Activated T-helper 1 cell treated with anti-CD3 and anti-CD28 coated beads, Interleukin-12 subunit alpha, Interleukin-12 subunit beta, Interleukin-2, Interleukin-4 antibody, amounts not matched to agents 30 ng/mL and 10 ng/mL and 1 ng/mL, durations not matched to agents 14 hours and 24 hours and 36 hours (primary cell): ENCODE measurements at places on chromosomes 2 and 18. TPM values are rescaled to one million over a fixed set of nuclear protein-coding genes. Genes with fewer than 3 reads are reported as not detected.
A peak's percentile ranks its signal among the peaks of the same experiment; 100 is the strongest.

DNA sequence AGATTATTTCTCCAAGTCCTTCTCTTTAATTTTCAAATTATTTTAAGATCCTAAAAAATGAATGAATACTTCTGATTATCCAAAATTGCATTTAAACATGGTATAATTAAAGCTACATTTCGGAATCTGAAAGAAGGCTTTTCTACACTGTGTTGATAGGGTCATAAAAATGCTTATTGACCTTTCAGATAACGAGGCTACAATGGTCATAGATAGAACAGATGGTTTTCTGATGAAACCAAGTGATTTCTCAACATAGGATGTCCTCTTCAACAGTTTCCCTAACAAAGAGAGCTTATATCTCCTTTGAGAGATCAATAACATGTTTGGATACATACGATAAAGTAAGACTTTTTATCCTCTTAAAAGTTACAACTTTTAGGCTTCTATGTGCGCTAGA lies 201.1 kb downstream of the PTH2R start:
- H3K27me3 ChIP-seq, result no peaks in the 10 kb centered on the region
- H3K4me3 ChIP-seq, result no peak overlapping the region
- no peak overlapping the region for H3K27ac ChIP-seq
- H3K36me3 ChIP-seq, result no peaks in the 10 kb centered on the region
- DNase-seq, result no peak

DNA sequence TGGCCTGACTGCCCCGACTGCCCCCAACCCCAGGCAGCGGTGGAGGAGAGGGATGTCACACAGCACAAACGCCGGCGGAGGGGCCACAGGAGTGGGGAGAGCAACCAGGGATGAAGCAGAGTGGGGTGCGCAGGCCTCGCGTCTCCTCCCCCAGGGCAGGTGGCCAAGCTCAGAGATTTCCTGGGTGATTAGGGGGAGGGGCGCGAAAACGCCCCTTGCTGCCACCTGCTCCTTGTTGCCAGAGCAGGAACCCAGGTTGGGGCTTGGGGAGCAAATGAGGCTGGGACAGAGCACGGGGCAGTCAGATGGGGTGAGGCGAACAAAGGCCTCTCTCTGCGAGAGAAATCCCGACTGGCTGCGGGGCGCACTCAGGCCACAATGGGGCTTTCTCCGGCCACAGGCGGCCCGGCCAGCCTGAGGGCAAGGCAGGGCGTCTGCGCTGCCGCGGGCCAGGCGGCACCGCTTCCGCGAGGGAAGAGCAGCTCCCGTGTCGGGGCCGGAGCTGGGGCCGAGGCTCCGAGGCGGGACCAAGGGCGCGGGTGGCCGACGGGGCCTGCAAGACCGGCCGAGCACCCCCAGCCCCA lies 11.5 kb downstream of the TEX44 start:
- no peak overlapping the region for H3K27ac ChIP-seq
- DNase-seq, result no peak
- H3K36me3 ChIP-seq, result no peaks in the 10 kb centered on the region
- H3K27me3 ChIP-seq, result peaks cover 15% of the 10 kb centered on the region

Gene REL
- 93.6 and 97.2 TPM in 2 replicates for total RNA-seq

- DNase-seq, result no peak
- no peak overlapping the region for H3K27ac ChIP-seq
- H3K36me3 ChIP-seq, result peaks cover 16% of the 10 kb centered on the region
- H3K4me3 ChIP-seq, result no peak overlapping the region
- H3K27me3 ChIP-seq, result no peaks in the 10 kb centered on the region
These were observed 92.5 kb downstream of the PTPN4 start for GRCh38 chr2:119852214-119852613.

- H3K4me1 ChIP-seq, result no peaks in the 10 kb centered on the region
- no peak overlapping the region for H3K4me3 ChIP-seq
- no peaks in the 10 kb centered on the region for H3K36me3 ChIP-seq
- H3K27me3 ChIP-seq, result no peaks in the 10 kb centered on the region
These were observed 252.2 kb upstream of the CDH7 start for GRCh38 chr18:65498605-65499004.

- H3K27ac ChIP-seq, result peak overlapping the region; percentile 35
- H3K4me1 ChIP-seq, result peaks cover 77% of the 10 kb centered on the region
- H3K36me3 ChIP-seq, result peaks cover 19% of the 10 kb centered on the region
- no peaks in the 10 kb centered on the region for H3K27me3 ChIP-seq
- peak overlapping the region; percentile 6 for H3K4me3 ChIP-seq
These were observed 58.3 kb downstream of the LDLRAD4 start for GRCh38 chr18:13276530-13277520.

Gene HOXD12
- total RNA-seq, result not detected in 2 replicates

Gene DOK6
- total RNA-seq, result not detected in 2 replicates

DNA sequence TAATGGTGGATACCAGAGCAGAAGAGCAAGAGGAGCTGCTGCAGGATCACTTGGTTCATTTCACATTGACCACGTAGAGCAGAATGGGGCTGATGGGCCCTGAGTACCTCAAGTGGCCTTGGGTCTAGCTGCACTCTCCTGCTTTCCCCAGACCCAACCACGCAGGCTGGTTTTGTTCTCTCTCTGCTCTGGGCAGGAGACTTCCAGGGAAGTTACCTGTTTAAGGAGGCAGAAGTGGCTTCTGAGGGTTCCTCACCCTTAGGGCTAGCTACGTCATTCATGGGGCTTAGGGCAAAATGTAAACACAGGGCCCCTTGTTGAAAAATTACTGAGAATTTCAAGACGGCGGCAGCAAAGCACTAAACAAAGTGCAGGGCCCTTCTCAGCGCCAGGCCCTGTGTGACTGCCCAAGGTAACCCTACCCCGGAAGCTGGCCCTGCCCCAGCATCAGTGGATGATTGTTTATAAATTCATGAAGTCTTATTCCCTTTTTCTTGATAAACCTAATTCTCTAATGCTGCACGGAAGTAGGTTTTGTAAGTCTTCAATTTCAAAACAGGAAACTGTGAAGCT lies 75.9 kb downstream of the TMEM182 start:
- H3K36me3 ChIP-seq, result no peaks in the 10 kb centered on the region
- DNase-seq, result no peak
- no peaks in the 10 kb centered on the region for H3K4me1 ChIP-seq
- peaks cover 4% of the 10 kb centered on the region for H3K27me3 ChIP-seq

Gene PSMA8
- 0.44 and 0.49 TPM in 2 replicates for total RNA-seq

DNA sequence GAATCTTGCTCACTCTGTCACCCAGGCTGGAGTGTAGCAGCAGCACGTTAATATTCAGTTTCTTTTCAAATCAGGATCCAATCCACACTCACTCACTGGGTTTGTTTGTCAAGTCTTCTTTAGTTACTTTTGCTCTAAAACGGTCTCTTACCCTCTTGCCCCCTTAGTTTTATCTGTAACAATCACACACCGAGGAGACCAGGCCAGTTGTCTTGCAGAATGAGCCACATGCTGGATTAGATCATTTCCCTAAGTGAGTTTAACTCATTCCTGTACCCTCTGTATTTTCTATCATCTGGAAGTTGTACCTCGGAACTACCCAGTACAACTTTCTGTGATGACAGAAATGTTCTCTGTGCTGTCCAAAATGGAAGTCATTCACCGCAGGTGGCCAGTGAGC lies 20.7 kb upstream of the TOGARAM2 start:
- H3K4me3 ChIP-seq, result no peak overlapping the region
- no peaks in the 10 kb centered on the region for H3K36me3 ChIP-seq
- DNase-seq, result no peak

DNA sequence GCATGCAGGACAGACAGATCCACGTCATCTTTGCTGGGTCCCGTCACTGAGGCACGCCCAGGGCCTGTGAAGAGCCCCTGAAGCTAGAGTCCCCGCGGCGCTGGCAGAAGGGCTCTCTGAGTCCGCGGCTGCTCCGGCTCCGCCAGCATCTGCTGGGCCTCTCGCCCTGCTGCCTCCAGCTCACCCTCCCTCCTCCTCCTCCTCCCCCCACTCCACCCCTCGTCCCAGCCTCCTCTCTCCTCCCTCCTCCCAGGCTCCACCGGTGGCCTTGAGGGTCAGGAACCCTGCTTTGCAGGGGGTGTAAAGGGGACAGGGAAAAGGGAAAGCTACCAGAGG lies at the start of gene TNS1:
TNS1 (minus strand) TSS at position 151 of the 336 bp plus-strand sequence; CDS start at position 28, 123 bp downstream.
- no peak within 1 kb of the TSS for H3K27ac ChIP-seq
- H3K4me1 ChIP-seq, result no peaks in the 10 kb centered on the region
- DNase-seq, result no peak
- H3K36me3 ChIP-seq, result no peaks in the 10 kb centered on the region
- H3K4me3 ChIP-seq, result no peak within 1 kb of the TSS
- peaks cover 4% of the 10 kb centered on the region for H3K27me3 ChIP-seq

Gene MAP3K19
- not detected in 2 replicates for total RNA-seq

GRCh38 chr2:25256488-25256875 lies 85.2 kb downstream of the DNMT3A start:
- peaks cover 14% of the 10 kb centered on the region for H3K4me1 ChIP-seq
- no peak overlapping the region for H3K27ac ChIP-seq
- H3K4me3 ChIP-seq, result no peak overlapping the region

Gene ANO7
- 2.1 and 2.4 TPM in 2 replicates for total RNA-seq

Gene GKN2
- total RNA-seq, result not detected in 2 replicates

GRCh38 chr2:195251214-195251613 lies 405.8 kb upstream of the SLC39A10 start:
- no peaks in the 10 kb centered on the region for H3K4me1 ChIP-seq
- H3K27ac ChIP-seq, result no peak overlapping the region
- no peak for DNase-seq
- no peaks in the 10 kb centered on the region for H3K27me3 ChIP-seq
- no peaks in the 10 kb centered on the region for H3K36me3 ChIP-seq

- H3K27ac ChIP-seq, result no peak overlapping the region
- peaks cover 21% of the 10 kb centered on the region for H3K27me3 ChIP-seq
- H3K36me3 ChIP-seq, result no peaks in the 10 kb centered on the region
- peak; percentile 56 for DNase-seq
- H3K4me3 ChIP-seq, result no peak overlapping the region
These were observed 9.5 kb upstream of the ZNF396 start for GRCh38 chr18:35386600-35387100.

Gene PSD4
- total RNA-seq, result 249 and 257 TPM in 2 replicates

DNA sequence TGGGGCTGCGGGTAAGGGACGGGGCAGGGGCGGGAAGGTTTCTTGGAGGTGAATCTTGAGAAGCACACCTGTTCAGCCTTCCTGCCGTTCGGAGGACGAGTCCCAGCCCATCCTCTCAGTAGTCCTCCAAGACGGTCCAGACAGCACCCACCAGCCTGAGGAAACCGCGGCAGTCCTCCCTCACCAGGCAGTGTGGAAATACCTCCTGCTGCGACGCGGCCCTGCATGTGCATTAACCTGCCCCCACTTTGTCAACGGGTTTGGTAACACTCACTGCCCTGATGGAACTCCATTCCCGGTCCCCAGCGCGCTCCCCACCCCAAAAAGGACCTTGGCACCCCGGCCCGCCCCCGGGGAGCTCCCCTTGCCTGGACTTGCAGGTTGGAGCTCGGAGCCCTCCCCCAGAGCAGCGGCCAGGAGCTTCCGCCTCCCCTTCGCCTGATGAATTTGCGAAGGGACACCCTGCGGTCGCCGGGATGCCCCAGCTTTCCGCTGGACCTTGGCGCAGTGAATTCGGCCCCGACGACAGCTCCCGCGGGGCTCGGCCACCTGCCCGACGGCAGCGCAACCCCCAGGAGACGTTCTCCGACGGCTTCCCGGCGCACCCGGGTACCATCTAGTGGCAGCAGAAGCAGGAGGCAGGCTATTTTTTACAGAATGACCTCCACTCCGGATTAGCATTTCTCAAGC lies 31.5 kb downstream of the ACVR1C start:
- H3K36me3 ChIP-seq, result no peaks in the 10 kb centered on the region
- no peak overlapping the region for H3K27ac ChIP-seq
- peak overlapping the region; percentile 63 for H3K4me3 ChIP-seq
- peak; percentile 47 for DNase-seq
- peaks cover 39% of the 10 kb centered on the region for H3K27me3 ChIP-seq
- peaks cover 7% of the 10 kb centered on the region for H3K4me1 ChIP-seq

DNA sequence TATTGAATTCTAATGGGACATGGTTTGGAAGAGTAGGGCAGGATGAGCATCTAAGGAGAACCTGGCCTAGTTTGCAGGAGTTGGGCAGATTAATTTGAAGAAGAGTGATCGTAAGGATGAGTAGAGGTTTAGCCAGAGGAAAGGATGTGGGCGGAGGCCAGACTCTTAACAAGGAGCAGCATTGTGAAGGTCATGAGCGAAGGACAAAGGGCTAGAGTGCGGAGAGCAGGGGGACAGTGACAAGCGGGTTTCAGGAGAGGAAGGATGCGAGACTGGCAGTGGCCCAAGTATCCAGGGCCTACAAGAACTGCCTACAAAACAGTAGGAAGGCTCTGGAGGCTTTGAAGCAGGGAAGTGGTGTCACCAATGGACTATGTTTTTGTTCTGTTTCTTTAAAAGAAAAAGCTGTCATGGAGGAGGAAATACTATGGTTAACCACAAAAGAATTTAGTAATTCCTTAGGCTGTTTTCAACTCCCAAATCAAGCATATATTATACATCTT lies 20.1 kb downstream of the SLC66A3 start:
- H3K36me3 ChIP-seq, result peaks cover 4% of the 10 kb centered on the region
- no peaks in the 10 kb centered on the region for H3K27me3 ChIP-seq
- H3K4me3 ChIP-seq, result no peak overlapping the region
- peaks cover 13% of the 10 kb centered on the region for H3K4me1 ChIP-seq
- DNase-seq, result no peak

Gene SCYGR7
- total RNA-seq, result not detected in 2 replicates

- H3K27me3 ChIP-seq, result no peaks in the 10 kb centered on the region
- H3K4me1 ChIP-seq, result no peaks in the 10 kb centered on the region
- no peak for DNase-seq
- H3K27ac ChIP-seq, result no peak overlapping the region
- H3K36me3 ChIP-seq, result no peaks in the 10 kb centered on the region
These were observed 186.0 kb downstream of the AFF3 start for GRCh38 chr2:99956232-99957030.

DNA sequence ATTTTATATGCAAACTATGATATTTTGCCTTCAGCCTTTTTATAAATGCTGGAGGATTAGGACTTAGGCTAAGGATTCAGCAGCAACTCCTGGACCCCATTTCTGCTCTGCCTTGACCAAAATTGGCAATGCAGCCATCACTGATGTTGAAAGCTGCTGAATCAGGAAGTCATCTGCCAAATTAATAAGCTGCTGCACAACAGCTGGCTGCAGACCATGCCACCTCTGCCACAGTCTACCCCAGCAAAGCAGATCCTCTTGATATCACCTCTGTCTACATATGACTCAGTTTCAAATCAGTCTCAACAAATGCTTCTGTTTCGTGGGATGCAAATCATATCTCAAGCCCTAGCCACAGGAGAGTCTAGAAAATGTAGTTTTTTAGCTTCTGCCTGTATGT lies 7.1 kb upstream of the SOS1 start:
- H3K36me3 ChIP-seq, result peaks cover 6% of the 10 kb centered on the region
- peak overlapping the region; percentile 67 for H3K4me3 ChIP-seq
- peak overlapping the region; percentile 75 for H3K27ac ChIP-seq
- DNase-seq, result peak; percentile 49
- H3K27me3 ChIP-seq, result no peaks in the 10 kb centered on the region

DNA sequence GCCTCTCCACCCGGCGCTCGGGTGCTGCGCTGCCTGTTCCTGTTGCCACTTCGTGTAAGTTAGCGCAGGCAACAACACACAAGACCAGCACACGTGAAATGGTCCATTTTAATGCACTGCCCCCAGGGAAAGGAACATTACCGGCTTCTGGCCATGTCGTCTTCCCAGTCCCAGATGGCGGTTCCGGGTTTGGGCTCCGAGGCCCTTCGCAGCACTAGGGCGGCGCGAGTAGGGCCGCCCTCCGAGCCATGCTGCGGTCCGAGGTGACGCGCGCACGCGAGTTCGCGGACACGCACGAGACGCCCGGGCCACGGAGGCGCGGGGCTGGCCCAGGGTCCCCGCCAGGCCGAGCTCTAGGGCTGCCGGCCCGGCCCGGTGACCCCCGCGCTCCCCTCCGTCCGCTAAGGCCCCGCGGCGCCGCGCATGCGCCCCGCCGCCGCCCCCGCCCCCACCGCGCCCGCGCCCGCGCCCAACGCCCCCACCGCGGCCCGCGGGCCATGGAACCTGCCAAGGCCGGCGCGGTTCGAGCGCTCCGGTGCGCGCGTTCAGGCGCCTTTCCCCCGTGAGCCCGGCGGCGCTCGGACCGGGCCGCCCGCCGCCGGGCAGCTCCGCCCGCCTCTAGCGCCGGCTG lies 367 bp upstream of the ZNF236 start:
- H3K4me1 ChIP-seq, result peaks cover 36% of the 10 kb centered on the region
- H3K4me3 ChIP-seq, result peak overlapping the region; percentile 93
- H3K27me3 ChIP-seq, result no peaks in the 10 kb centered on the region
- peak; percentile 60 for DNase-seq
- peaks cover 4% of the 10 kb centered on the region for H3K36me3 ChIP-seq
